NCI-H1417 (cell line): ENCODE measurements at places on chromosomes 6 and 20.

GRCh38 chr6:138944412-138944811, 43.6 kb downstream of the REPS1 start:
- no peak for DNase-seq

GRCh38 chr20:8909596-8909995, 159.3 kb upstream of the PLCB4 start:
- no peak for DNase-seq

DNA sequence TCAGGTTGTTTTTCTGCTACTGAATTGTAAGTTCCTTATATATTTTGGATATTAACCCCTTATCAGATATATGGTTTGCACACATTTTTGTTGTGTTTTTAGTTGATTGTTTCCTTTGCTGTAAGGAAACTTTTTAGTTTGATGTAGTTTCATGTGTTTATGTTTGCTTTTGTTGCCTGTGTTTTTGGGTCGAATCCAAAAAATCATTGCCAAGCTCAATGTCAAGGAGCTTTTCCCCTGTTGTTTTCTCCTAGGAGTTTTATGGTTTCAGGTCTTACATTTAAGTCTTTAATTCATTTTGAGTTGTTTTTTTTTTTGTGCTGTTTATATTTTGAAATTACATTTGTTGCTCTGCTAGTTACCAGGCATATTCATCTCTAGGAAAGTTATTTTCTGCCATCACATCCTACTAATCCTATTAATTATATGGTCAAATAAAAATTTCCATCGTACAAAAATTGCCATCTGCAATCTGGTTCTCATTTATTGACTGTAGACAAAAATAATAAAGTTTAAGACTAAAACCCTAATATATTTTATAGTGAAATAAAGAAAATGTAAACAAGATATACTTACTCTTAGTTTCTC, 103.8 kb upstream of the FAM184A start:
- DNase-seq = no peak

DNA sequence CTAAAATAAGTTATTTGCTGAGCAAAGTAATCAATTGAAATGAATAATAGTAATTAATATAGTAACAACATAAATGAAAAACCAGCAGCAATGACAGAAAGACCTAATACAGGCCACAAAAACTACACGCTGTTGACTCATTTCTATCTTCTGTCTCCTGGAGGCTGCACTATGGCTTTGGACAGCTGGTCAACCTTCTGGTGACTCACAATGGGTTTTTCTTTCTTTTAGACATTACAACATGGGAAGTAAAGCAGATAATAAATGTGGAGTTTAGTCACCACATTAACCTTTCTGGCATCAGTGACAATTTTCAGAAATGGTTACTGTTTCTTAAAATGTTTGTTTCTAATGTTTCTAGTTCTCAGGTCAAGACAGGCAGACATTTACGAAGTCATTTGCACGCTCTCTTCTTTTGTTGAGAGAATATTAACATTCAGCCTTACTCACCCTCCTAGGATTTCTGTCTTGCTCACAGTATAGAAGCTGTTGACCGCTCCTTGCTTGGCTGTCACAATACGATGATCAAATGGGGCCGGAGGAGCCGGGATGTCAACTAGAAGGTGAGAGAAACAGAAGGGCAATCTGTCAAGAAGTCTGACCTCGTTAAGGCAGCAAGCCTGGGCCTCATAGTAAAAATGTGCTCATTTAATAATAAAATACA, 62.2 kb downstream of the MYLK4 start:
- DNase-seq = no peak

DNA sequence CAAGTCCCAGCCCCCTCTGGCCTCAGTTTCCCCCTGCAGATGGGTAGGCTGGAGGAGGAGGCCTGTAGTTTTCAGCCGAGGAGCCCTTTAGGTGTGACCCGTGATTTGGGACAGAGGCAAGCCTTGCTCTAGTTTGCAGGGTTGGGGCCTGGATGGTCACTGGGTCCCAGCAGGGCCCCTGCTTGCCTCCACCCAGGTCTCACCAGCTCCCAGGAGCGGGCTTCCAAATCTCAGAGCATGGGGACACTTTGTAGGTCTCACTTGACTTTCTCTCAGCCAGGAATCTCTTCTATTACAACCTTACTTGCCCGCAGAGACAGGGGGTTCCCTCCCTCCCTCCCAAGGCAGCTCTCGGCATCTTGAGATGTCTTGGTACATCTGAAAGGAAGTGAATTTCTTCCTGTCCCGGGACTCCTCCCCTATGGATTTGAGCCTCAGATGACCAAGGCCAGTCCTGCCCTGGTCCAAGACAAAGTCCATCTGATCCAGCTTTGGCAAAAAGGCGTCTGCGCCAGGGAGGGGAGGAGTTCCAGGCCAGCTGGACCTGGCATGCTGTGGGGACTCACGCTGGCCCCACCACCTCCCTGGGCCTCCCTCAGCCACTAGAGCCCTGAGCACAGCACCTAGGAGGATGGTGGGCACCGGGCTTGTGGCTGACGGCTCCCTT, 47.4 kb downstream of the SRC start:
- no peak for DNase-seq

DNA sequence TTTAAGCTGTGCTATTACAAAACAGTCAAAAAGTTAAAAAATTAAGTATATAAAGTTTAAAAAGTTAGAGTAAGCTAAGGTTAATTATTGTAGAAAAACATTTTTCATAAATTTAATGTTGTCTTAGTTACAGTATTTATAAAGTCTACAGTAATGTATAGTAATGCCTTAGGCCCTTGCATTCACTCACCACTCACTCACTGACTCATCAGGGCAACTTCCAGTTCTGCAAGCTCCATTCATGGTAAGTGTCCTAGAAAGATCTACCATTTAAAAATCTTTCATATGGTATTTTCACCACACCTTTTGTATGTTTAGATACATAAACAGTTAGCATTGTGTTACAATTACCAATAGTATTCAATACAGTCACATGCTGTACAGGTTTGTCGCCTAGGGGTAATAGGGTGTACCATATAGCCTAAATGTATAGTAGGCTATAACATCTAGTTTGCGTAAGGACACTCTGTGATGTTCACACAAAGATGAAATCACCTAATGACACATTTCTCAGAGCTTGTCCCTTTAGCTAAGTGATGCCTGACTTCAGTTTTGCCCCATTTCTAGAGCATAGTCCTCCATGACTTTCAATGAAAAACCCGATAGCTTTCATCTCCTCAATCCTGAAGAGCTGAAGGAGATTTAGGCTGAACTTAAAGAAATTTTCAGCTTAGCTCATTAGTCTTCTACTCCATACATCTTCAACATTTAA, 14.9 kb upstream of the HLA-DRA start:
- DNase-seq = no peak

- DNase-seq = no peak
These were observed 1259.8 kb upstream of the GJE1 start for GRCh38 chr6:140872885-140873284.

- no peak for DNase-seq
These were observed 50.0 kb downstream of the FBXO5 start for GRCh38 chr6:152932865-152933264.

DNA sequence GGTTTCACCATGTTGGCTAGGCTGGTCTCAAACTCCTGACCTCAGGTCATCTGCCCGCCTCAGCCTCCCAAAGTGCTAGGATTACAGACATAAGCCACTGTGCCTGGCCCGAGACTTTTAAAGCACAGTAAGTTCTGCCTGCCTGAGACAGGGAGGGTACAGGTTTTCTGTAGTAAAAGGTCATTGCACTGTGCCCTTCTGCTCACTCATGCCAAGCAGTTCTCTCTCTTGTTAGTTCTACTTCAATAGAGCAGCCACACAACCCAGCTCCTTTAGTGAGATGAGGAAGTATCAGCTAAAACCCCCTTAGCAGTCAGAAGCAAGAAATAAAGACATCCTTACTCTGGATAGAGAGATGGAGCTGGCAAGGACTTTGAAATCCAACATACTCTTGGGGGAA, 52.4 kb upstream of the ARMH2 start:
- no peak for DNase-seq

- no peak for DNase-seq
These were observed 8.8 kb upstream of the C20orf203 start for GRCh38 chr20:32682508-32682987.

- no peak for DNase-seq
These were observed 14.6 kb downstream of the EDN3 start for GRCh38 chr20:59314997-59315396.

- no peak for DNase-seq
These were observed 9.0 kb downstream of the TEAD3 start for GRCh38 chr6:35487658-35488516.

DNA sequence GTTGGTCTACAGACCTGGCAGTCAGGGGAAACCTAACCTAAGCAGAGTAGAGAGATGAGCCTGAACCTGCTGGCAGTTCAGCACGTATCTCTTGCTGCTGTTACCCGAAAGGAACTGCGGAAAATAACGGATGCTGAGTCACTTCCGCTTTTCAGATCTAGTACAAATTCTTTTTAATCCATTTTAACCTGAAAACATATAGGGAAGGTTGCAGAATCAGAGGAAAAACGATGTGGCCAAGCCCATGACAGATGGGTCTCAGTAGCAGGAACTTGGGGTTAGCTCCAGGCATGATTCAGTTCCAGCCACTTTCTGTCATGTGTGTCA, 351.9 kb upstream of the PRND start:
- no peak for DNase-seq

GRCh38 chr6:140124498-140124897, 750.0 kb upstream of the CITED2 start:
- DNase-seq = peak; percentile 42

GRCh38 chr20:59561228-59561605, 43.1 kb upstream of the PHACTR3 start:
- DNase-seq = no peak

GRCh38 chr6:106820412-106820852, 154.1 kb downstream of the CD24 start:
- DNase-seq = no peak

DNA sequence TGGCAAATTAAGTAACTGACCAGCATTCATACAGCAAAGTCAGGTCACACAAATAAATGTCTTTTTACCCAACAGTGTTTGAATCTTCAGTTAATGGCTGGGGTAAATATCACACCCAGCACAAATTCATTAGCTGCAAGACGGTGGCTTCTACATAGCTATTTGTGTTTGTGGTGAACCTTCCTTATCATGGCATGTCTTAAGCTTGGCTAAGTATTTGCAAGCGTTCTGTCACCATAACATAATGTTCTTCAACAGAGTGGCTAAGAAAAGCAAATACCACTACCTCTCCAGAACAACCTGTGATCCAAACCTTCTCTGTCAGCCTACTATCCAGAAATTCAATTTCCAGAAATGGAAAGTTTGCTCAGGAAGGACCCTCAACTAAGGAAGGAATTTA, 255.6 kb upstream of the TAB2 start:
- DNase-seq = no peak

- peak; percentile 35 for DNase-seq
These were observed 59.9 kb downstream of the SULF2 start for GRCh38 chr20:47725248-47725973.
